GF-D8 (cell line): ENCODE measurements at places on chromosomes 3 and 15.

- DNase-seq, result no peak
Measured at GRCh38 chr3:12730506-12731242, 28.4 kb downstream of the TMEM40 start.

GRCh38 chr3:133930341-133930933 lies 34.8 kb upstream of the RAB6B start:
- no peak for DNase-seq

- no peak for DNase-seq
Measured at GRCh38 chr15:38134252-38134651, 118.4 kb upstream of the SPRED1 start.

DNA sequence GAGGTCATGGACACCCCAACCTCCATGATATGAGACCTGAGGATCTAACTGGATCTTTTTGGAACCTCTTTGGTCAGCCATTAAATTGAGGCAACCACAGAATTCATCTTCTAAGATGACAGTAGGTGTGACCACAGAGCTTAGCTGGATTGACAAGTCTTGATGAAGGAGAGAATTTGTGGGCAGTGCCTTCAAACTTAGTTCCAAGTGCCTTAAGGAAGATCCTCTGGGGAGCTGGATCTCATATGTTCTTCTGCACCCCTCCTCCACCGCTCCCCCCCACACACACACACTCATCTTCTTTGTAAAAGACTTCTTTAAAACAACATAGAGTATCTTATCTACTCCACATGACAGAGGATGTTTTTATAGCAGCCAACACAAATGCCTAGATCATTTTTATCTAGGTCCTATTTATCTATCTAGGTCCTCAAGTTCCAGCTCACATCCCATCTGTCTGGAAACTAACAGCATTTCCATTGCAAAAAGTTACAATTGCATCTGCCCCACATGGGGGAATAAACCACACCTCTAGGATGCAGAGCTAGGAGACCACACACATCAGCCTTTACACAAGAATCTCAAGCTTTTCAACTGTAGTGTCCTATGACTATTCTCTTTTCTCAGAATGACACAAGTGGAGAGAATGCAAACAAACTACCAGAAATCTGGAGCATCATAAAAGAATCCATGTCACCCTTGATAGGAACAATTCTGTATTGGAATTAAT lies 37.4 kb downstream of the WWTR1 start:
- no peak for DNase-seq

- no peak for DNase-seq
Measured at GRCh38 chr3:72344236-72344635, 504.0 kb downstream of the SHQ1 start.

DNA sequence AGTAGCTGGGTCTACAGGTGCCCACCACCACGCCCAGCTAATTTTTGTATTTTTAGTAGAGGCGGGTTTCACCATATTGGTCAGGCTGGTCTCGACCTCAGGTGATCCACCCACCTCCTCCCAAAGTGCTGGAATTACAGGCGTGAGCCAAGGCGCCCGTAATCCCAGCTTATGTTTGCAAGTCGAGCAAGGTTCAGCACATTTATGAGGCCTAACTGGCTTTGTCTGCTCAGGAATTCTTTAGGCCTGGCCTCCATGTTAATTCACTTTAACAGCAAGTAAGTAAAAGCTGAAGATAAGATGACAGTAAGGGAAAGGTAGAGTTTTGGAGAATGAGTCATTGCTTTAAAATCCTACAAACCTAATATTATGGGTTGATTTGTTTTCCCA lies 24.6 kb downstream of the SIDT1 start:
- no peak for DNase-seq

DNA sequence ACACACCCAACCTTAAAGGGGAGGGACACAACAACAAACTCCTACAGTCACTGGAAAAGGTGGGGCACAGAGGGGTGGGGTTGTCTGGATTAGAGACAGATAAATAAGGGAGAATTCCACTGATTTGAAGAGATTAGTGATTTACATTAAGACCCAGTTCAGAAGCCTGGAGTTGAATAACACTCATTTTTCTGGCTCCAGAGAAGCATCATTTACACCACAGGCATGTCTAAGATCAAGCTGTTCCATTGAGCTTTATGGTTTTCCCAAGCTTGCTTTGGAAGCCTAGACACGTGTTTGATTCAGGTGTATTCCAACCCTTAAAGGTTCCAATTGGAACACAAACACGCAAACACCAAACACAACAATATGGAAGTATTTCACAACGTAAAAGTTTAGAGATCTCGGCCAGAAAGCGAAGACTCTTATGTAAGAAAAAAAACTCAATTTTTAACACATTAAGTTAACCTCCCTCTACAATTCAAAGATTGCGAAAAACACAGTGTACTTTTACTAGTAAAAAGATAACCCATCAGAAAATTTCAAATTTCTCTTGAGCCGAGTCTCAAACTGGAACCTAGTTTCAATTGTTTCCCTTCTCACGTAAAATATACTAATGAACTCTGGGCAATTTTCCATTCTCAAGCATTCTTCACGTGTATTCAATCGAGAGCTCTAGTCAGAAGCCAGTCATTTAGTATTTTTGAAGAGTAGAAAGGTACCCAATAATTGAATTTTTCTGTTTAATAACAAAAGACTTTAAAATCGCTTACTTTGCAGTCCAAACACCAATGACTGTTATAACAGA lies 2.1 kb downstream of the TRA2B start:
- no peak for DNase-seq
